ENCODE measurements at places on chromosomes 11 and 22.

DNA sequence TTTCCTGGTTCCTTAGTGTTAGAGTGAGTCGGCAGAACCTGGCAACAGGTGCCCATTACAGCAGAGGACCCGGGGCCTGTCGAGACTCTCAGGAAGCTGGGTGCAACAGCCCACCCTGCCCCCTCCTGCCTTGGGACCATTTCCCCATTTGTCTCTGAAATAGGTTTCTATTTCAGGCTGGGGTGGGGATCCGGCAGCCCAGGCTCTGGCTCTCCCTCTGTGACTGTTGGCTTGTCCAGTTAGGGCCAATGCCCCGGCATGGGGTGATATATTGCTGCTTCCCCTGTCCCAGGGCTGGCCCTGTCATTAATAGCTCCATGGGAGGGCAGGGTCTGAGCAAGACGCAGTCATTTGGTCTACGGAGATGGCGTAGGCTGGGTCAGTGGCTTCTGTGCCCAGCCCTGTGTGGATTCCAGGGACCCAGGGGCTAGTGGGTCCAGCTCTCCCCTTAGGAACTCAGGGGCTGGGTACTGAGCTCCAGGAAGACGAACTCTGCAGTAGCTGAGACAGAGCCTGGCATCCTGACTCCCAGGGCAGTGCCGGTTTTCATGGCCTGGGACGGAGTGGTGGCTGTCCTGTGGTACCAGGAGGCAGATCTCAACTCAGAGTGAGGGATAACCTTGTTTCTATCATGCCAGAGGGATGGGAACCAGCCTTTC lies 2.7 kb downstream of the P2RY6 start:
- no peak for DNase-seq

DNA sequence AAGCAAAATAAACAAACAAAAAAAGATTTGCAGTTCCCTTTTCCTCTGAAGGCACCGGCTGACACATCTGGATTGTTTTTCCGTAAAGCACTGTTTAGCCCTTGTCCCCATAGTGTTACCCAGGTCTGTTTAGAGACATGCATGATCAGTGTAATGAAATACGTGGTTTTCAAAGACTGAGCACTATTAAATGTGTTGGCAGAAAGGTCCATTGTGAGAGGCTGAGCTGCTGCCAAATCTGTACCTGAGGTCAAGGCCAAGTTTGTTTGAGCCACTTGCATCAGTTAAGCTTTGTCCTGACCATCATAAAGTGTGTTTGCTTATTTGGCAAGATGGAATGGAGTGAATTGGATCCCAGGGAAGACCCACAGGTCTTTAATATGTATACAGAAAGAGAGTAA lies 26.3 kb downstream of the CTR9 start:
- DNase-seq, result no peak

GRCh38 chr11:39570526-39570925 lies 1888.9 kb downstream of the LRRC4C start:
- DNase-seq, result no peak

- peak; percentile 55 for DNase-seq
These were observed 15.3 kb upstream of the IL17REL start for GRCh38 chr22:50027639-50028537.

DNA sequence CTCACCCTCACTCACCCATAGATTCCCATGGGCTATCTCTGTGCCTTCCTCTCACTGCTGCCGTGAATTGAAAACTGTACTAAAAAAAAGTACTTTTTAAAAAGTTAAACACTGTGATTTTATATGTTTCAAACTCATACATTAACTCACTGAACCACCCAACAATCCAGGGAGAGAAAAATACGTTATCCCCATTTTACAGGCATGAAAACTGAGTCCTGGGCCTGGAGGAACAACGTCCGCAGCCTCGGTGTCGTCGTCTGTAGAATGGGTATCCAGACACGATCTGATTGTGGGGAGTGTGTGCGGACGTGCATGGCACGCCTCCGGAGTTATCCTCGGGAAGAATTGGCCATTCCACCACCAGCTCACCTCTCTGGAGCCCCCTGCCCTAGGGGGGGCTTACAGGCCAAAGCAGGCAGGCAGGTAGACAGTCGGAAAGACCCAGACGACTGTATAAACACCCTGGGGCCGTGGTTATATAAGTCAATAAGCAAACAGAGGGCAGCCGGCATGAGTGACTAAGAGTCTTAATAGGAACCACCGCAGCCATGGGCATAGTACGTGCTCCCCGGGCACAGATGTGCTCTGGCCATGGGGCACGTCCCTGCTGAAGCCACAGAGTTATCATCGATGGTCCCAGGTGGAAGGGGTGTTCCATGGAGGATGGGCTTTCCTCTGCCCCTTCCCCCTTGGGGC lies 7.1 kb upstream of the PDGFB start:
- no peak for DNase-seq

- no peak for DNase-seq
These were observed 7.5 kb downstream of the CRYBB1 start for GRCh38 chr22:26610072-26610958.

GRCh38 chr11:116233561-116233960 lies 539.2 kb downstream of the BUD13 start:
- DNase-seq, result no peak

DNA sequence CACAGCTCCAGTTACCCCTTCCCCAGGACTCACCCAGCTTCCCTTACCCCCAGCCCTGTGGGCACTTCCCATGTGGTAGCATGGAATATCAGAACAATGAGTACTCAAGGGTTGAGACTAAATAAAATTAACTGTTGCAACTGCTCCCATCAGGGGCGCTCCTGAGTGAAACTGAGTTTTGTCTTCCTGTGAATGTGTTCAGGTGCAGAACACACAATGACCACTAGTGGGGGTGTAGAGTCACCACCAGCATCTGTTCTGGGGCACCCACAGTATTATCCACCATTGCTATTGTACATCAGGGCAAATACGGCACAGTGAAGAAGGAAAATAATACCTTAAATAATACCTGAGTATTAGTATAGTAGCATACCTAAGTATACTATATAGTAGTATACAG lies 689.7 kb downstream of the TBC1D22A start:
- no peak for DNase-seq

DNA sequence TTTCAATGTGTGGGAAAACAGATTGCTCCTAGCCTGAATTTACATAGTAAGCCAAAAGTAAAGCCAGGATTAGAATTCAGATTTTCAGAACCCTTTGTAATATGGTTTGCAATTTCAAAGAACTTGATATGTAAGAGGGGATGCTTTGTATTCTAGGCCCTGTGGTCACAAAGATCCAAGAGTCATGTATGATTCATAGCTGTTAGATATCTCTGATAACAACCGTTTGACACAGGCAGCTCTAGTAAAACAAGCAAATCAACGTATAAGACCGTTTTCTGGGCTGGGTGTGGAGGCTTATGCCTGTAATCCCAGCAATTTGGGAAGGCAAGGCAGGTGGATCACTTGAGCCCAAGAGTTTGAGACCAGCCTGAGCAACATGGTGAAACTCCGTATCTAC lies 79.6 kb downstream of the EMSY start:
- no peak for DNase-seq

GRCh38 chr11:108698844-108699642 lies 34.2 kb downstream of the DDX10 start:
- DNase-seq, result no peak

- no peak for DNase-seq
These were observed at the start of gene SAA1 for GRCh38 chr11:18265949-18266348. SAA1 (plus strand) TSS chr11:18266264; CDS start chr11:18266888, 624 bp downstream.

GRCh38 chr11:102940714-102941588 lies 14.6 kb downstream of the MMP13 start:
- DNase-seq, result no peak

GRCh38 chr11:102831489-102832440 lies 11.6 kb downstream of the MMP3 start:
- DNase-seq, result no peak
